ENCODE measurements at places on chromosomes 11 and 22.
A peak's percentile ranks its signal among the peaks of the same experiment; 100 is the strongest.

DNA sequence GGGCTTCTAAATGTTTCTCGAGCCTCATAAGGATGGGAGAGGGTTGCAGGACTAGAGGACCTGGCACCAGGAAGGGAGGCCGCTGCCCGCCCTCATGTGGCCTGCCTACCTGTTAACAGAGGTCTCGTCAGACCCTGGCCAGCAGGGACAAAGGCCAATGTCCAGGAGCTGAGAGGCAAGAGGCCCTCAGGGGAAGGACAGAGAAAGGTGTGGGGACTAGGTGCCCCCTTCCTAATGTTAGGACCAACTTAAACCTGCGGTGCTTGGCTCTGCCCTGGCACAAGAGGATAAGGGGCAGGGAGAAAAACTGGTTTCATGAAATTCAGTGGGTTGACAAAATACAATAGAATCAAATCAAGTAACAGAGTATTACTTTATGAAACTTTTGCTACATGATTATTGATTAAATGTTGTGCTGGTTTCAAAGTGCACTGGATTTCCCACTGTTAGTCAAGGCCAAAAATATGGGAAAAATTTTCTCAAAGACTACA is 20.0 kb upstream of the SYT12 start:
- no peak for DNase-seq

DNA sequence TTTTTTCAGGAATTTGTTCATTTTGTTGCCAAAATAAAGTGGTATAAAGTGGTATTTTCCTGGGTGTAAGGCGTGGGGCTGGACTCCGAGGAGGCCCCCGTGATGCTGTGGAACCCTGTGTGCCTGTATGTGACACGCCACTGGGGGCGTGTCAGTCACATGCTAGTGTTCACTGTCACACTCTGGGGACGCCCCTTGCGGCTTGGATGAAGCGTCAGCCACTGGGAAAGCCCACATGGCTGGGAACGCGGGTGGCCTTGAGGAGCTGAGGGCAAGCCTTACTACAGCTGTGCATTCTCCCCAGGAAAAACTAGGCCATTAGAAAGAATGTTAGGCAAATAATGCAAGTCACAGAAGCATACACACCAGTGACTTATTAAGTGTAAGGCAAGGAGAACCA is 77.0 kb upstream of the SLC25A18 start:
- no peak for DNase-seq

DNA sequence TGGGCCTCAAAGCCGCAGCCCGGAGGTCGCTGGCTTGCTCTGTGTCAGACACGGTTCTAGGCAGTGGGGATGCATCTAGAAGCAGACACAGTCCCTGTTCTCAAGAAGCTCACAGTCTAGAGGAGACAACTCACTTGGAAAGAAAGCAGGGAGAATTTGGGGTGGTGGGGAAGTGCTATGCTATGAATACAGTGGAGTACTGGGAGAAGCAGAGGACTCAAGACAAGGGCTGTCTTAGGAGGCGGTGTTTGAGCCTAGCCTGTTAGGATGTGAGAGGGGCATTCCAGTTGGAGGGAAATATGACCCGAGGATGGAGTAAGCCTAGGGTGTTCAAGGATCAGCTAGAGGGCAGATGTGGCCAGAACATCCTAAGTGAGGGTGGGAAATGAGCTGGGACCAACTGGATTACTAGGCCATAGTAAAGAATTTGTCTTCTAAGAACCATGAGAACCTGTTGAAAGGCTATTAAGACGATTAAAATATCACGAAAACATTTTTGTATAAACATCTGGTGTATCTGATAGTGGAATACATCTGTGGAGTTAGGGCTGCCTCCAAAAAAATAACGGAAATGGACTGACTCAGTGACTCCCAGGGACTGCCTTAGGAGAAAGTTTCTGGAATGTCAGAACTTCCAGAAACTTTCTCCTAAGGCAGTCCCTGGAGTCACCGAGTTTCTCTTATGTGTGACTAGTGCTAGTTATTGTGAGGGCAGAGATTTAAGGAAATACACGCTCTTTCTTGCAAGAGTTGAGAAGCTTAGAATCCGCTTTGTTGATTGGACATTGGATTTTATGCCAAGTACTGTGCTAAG is 1.1 kb upstream of the PITPNB start:
- DNase-seq = peak; percentile 76

- no peak for DNase-seq
These were observed 762 bp downstream of the CRELD2 start for GRCh38 chr22:49918911-49919881.

DNA sequence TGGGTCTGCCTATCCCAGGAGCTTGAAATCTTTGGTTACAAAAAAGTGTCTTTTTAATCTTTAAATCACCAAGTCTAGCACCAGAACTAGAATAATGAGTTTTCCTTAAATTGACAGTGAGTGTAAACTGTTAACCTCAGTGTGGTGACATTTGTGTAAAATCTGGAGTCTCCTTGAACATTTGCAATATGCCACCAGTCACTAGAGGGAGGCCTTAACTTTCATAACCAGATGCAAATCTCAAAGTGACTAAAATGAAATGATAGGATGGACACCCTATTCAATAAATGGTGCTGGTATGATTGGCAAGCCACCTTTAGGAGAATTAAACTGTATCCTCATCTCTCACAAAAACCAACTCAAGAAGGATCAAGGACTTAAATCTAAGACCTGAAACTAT is 8.3 kb upstream of the SCGB1D2 start:
- DNase-seq = no peak

DNA sequence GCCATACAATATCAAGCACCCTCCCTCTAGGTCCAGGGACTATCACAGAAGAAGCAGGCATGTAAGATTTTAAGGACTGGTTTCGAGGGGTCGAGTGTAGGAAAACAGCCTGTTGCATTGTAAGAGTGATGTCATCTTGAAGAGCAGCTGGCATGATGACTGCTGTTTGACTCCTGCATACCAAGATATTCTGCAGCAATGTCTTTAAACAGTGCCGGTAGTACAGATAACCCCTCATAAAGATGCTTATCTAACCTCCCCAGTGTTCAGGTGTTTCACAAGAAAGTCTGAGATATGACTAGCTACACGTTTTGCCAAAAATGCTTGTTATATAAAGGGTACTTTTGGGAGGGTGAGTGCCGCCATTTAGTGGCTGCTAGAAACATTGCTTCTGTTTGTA is 12.0 kb downstream of the FAM111A start:
- peak; percentile 3 for DNase-seq

- DNase-seq = no peak
These were observed 10.0 kb downstream of the IL18BP start for GRCh38 chr11:72008728-72009127.

DNA sequence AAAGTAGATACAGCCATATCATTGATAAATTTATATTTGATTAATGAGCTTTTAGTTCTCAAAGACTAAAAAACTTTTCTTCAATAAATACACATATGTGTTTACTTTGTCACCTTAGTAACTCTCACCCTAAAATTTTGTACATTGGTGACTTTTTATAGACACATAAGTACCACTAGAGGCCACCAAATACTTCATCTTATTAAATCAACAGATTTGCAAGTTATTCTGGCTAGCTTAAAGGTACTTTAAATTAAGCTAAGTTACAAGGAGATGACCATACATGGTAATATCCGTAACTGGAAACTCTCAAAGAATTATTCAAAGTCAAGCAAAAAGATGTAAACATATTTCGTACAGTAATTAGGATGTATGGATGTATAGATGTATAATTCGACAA is 112.2 kb downstream of the SBF2 start:
- DNase-seq = peak; percentile 66

DNA sequence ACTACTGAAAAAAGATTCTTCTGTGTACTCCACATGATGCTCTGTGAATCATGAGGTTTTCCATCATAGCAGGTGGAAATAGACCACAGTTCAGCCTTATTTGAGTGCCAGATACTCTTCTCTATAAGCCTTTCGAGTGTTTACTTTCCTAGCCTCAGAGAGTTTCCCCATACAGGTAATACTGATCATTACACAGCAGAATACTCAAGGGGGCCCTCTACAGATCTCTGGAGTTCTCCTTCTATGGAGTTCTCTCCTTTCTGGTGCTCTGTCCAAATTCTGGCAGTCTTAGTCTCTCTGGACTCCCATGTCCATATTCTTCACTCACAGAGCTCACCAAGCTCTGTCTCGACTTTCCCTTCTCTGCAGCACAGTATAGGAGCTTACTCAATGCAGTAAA is 175.7 kb upstream of the CARD18 start:
- DNase-seq = peak; percentile 4

DNA sequence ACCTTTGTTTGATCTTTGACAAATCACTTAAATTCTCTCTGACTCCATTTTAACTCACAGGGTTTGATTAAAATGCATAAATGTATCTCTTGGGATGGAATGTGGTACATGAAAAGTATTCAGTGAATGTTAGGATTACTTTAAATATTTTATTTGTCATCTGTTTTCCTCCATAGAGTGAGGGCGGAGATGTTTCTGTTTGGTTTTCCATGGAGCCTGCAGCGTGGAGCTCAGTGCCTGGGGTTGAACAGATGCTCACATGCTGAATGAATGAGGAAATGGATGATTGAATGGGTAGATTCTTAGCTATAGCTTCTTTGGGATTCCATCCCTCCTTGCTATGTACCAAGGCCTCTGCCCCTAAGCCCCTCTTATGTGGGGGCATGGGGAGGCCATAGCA is 10.0 kb downstream of the TSPAN18 start:
- no peak for DNase-seq

DNA sequence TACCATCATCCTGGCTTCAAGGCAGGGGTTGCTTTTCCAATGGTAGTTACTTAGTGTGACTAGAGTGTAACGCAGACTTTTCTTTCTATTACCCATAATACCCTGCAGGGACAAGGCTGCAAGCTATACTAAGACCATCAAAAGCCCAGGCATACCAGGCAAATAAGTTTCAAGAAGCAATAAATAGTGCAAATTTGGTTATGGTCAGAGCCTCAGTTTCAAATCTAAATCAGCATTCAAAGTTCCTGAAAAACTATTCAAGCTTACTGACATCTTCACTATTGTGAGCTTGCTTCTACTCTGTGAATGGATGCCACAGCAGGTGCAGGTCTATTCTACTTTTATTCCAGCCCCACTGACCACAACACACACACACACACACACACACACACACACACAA is 2.5 kb upstream of the HBB start:
- no peak for DNase-seq

Data from iris pigment epithelial cell (primary cell).